ENCODE measurements at places on chromosomes 11 and 22.

DNA sequence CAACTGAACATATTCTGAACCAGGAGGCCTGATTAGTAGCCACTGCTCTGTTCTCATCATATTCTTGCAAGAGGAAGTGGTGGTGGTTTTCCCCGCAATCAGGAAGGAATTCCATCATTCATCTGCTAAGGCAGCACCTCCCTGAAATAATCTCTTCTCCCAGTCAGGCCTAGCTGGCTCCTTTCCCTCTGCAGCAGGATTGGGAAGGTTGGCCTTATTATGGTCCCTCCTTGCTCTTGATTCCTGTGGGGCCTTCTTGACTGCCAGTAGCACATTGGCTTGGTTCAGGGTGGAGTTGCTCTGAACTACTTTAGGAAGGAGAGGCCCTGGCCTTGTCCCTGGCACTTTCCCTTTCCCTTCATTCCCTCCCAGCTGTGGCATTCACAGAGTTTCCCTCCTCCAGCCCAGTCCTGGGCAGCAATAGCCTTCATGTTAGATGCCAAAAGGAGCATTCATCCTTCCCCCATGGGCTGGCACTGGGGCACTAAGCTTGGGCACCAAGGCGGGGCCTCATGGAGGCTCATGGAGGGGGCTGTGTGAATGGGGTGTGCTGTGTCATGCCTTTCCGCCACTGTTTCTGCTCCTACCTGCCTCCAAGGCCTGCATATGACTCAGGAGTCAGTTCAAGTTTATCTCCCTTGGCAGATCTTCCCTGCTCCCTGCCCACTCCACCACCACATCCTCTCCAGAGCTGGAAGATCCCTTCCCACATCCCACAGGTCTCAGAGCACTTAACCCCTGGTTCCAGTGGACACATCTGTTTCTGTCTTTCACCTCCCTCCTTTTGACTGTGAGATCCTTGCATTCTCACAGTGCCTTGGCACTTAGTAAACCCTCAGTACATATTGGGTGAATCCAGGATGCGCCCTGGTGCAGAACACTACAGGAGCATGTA lies 27.6 kb upstream of the CD44 start:
- peak; percentile 77 for DNase-seq

DNA sequence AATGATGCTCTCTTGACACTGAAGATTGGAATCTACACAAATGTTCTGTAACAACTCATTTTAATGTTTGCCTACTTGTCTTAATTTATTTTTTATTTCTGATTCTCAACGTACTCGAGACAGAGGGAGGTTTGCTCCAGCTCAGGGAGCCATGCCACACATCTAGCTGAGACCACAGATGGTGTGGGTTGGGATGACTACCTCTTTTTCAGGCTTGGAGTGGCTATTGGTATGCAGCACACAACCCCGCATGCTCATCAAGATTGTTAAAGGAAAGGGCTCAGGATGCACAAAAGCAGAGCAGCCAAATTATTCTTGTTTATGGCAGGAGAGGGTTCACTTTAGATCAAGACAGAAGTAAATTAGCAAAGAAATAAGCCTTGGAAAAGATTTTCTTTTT lies 424.5 kb downstream of the OPCML start:
- DNase-seq = no peak

DNA sequence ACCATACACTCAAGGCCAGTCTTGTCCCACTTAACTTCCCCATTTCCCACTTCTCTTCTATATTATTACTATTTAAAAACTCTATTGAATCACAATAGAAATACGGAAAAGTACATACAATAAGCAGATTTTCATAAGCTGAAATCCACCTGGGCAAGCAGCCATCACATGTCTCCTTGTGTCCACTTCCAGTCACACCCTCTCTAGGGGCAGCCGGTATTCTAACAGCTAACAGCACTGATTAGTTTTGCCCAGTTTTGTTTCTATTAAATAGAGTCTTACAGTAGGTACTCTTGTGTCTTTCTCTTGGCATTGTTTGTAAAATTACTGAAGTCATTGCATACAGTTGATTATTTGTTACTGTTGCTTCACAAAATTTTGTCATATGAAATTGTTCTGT lies 37.8 kb downstream of the PPP6R3 start:
- DNase-seq = no peak

GRCh38 chr11:33857933-33858371 lies 33.9 kb downstream of the LMO2 start:
- peak; percentile 58 for DNase-seq

DNA sequence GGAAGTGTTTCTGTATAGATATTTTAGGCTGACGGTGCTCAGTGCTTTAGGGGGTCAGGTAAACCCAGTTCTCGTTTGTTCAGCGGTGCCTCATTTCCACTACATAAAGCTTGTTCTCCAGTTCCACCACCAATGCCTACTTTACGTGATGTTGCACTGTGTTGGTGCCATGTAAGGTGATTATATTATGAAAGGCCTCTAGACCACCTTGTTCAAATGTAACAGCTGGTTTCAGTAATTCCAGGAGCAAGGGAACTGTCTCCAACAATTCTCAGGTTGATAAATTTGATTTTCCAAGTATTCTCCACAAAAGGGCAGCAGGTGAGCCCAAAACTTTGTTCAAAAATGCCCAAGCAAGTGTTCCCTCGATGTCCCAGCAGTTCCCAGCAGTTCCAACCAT lies 83.7 kb upstream of the SEPTIN5 start:
- no peak for DNase-seq

Measured in fibroblast of skin of scalp (primary cell).